ENCODE measurements at places on chromosomes 4 and X.

GRCh38 chr4:1375051-1375721, 28.2 kb downstream of the UVSSA start:
- DNase-seq, result no peak

DNA sequence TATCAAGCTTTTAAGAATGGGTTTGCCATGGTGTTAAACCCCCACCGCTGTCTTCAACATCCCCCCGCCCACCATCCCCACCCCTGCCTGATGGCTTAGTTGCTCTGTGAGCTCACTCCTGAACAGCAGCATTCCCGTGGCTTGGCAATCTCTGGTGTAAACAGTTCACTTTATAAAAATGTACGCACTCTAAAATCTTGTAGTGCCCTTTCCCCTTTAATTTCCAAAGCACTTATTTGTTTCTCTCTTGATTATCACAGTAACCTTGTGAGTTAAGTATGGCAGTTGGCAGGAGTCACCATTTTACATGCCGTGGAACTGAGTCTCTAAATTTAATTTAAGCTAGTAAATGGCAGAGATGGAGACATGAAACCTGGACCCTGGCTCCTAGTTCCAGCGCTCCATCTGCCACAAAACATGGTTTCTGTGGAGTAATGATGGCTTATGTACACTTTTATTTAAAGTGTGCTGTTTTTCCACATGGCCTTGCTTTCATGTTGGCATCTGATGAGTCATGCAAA, 123.1 kb downstream of the AFF1 start:
- no peak for DNase-seq

GRCh38 chr4:139710073-139710472, 44.5 kb downstream of the MGST2 start:
- no peak for DNase-seq

- no peak for DNase-seq
These were observed 74.9 kb downstream of the NSG1 start for GRCh38 chr4:4461850-4462249.

DNA sequence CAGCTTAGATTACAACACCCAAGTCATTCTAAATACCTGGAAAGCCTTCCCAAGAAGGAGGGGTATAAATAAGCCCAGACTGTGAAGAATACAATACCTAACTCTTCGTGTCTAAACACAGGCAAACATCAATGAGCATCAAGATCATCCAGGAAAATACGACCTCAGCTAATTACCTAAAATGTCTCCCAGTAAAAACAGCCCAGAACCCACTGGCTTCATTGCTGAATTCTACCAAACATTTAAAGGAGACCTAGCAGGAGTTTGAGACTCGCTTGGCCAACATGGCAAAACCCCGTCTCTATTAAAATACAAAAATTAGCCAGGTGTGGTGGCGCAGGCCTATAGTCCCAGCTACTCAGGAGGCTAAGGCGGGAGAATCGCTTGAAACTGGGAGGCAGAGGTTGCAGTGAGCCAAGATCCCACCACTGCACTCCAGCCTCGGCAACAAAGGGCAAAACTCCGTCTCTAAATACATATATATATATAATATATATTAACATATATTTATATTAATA, 19.1 kb upstream of the HSFX4 start:
- DNase-seq, result no peak

GRCh38 chrX:135531813-135532212, 11.4 kb downstream of the INTS6L start:
- no peak for DNase-seq

DNA sequence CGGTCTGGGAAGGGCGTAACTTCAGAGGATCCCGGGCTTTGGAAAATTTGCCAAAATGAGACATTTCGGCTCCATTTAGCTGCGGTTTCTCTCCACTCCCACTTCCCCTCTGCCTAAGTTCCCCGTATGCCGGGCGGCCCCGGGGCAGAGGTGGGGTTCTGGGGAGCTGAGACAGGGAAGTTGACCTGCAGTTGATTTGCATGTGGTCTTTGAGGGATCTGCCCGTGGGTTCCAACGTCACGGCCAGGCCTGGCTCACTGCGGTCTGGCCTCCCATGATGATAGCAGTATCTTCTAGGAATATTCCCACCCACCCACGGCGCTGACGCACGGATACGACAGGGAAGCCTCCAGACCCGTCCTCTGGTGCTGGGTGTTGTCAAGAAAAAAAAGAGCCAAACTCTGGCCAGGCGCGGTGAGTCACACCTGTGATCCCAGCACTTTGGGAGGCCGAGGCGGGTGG, 27.3 kb upstream of the CRLF2 start:
- DNase-seq, result no peak

- DNase-seq, result no peak
These were observed 520.3 kb downstream of the ARAP2 start for GRCh38 chr4:35723973-35724372.

- DNase-seq, result peak; percentile 33
These were observed 19.7 kb upstream of the PRPS2 start for GRCh38 chrX:12771445-12772069.

GRCh38 chrX:46910415-46910814, 1.8 kb upstream of the JADE3 start:
- no peak for DNase-seq

DNA sequence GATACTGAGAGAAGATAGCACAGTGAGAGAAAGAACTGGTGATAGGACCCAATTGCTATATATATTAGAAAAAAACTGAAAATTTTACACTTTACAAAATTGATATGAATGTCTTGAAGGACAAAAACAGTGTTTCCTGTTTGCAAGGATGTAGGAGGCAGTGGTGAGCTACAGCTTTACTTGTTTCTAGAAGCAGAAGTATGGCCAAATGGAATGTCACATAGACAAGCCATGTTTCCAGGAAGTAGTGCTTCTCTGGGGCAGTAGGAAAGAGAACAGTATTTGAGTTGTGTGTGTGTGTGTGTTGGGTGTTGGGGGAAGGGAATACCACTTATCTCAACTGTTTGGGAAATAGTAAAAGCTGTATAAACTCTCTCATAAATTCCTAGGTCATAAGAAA, 60.9 kb upstream of the IBSP start:
- no peak for DNase-seq

DNA sequence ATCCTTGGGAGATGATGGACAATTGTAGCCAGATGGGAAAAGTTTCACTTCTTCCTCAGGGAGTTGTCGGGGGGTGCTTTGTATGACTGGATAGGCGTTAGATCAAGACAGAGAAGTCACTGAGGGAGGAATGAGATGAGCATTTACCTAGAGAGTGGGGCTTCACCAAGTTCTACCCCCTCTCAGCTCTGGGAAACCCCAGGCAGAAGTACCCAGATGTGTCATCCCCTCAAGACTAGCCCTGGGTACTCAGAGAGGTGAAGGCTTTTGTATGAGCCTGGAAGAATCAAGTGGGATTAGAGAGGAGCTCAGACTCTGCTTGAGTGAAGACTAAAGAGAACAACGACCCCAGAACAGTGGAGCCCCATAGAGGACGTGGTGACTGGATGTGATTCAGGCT, 1.9 kb downstream of the MAGEB1 start:
- no peak for DNase-seq

GRCh38 chr4:188665491-188666457, 526.5 kb downstream of the TRIML1 start:
- no peak for DNase-seq

GRCh38 chr4:8039290-8039689, 99.6 kb upstream of the AFAP1 start:
- DNase-seq, result no peak

GRCh38 chr4:24497221-24497620, 87.1 kb downstream of the DHX15 start:
- no peak for DNase-seq

- DNase-seq, result no peak
These were observed 99.5 kb upstream of the CTSO start for GRCh38 chr4:156053174-156053573.

DNA sequence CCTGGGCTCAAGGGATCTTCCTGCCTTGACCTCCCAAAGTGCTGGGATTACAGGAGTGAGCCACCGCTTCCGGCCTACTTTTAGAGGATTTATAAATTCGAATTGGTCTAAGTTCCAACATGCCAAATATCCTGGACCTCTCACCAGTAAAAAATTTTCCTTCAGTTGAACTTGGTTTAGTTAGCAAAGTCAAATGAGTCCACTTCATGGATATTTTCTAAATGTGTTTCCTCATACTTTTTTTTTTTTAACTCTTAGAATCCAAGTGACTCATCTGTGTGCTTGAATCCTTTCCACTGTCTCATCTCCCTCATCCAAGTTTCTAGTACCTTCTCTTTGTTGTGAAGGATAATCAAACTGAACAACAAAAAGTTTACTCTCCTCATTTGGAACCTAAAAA, 49.7 kb downstream of the RBM47 start:
- DNase-seq, result no peak

DNA sequence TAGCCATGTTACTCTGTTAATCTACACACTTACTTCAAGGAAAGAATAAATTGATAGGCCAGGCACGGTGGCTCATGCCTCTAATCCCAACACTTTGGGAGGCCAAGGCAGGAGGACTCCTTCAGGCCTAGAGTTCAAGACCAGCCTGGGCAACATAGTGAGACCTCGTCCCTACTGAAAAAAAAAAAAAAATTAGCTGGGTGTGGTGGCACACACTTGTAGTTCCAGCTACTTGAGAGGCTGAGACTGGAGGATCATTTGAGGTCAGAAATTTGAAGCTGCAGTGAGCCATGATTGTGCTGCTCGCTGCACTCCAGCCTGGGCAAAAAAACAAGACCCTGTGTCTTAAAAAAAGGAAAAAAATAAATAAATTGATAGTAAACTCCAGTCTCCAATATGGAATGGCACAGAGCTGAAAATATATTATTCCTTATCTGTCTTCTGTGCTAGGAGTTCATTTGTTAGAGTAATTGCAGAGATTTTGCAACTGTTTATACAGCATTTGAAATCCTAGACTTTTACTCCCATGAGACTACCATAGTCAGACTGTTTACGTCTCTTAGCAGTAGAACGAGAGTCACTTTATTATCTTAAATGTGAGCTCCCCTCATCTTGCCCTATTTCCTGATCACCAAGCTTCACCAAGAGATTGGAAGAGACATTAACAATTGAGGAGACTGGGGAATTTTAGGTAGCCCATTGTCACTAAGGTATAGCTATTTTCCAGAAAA, 18.8 kb upstream of the TMEM131L start:
- DNase-seq, result no peak

DNA sequence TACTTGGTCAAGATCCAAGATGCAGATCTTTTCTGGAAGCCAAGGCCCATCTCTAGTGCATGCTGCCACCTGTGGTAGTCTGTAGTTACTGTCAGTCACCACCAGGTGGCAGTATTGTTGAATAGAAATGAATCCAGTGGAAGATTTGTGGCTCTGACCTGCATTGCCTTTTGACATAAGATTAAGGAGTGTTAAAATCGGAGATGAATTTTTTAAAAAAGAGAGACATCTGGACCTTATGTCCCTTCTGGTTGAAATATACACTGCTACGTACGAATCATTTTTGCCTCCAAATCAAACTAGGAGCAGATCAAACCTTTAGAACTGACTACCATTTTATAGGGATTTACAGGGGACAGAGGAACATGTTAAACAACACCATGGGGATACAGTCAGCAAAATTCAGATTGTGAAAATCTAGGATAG, 46.9 kb upstream of the RHOH start:
- peak; percentile 56 for DNase-seq

DNA sequence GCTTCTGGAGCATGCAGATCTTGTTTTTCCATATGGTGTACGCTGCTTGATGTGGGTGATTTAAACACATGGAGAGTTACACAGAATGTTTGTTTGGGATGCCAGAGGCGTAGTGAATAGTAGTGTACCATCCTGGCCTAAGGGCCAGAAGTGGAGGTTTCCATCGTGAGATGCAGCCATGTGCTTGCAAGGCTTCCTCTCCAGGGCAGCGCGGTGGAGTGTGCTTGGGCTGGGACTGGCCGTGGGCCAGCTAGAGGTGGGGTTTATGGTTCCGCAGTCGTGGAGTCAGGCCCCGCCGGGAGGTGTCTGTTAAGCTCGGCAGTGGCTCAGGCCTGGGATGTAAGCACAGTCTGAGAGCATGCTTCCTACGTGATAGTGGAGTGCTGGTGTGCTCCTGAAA, 14.0 kb downstream of the STOX2 start:
- no peak for DNase-seq

- no peak for DNase-seq
These were observed 80.0 kb downstream of the GLRA3 start for GRCh38 chr4:174749091-174749490.

GRCh38 chr4:162981823-162982222, 184.9 kb downstream of the NAF1 start:
- no peak for DNase-seq

DNA sequence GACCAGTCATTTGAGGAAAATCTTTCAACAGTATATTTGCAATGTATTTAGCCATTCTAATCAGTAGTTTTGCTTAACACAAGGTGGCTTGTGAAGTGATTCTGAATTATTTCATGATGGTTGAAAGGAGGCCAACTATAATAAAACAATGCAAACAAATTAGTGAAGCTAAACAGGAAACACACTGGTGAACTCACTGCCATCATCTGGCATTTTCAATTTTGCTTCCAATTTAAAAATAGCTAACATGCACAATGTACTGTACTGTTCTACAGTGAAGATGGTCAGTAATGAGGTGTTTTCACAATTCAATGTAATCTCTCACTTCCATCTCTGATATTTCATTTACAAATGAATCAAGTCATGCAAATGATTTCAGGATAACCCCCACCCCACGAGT, 31.1 kb downstream of the PGRMC2 start:
- no peak for DNase-seq

- DNase-seq, result no peak
These were observed 180.7 kb downstream of the GASK1B start for GRCh38 chr4:157992038-157992705.

GRCh38 chrX:13077168-13077567, 32.7 kb upstream of the FAM9C start:
- DNase-seq, result no peak

DNA sequence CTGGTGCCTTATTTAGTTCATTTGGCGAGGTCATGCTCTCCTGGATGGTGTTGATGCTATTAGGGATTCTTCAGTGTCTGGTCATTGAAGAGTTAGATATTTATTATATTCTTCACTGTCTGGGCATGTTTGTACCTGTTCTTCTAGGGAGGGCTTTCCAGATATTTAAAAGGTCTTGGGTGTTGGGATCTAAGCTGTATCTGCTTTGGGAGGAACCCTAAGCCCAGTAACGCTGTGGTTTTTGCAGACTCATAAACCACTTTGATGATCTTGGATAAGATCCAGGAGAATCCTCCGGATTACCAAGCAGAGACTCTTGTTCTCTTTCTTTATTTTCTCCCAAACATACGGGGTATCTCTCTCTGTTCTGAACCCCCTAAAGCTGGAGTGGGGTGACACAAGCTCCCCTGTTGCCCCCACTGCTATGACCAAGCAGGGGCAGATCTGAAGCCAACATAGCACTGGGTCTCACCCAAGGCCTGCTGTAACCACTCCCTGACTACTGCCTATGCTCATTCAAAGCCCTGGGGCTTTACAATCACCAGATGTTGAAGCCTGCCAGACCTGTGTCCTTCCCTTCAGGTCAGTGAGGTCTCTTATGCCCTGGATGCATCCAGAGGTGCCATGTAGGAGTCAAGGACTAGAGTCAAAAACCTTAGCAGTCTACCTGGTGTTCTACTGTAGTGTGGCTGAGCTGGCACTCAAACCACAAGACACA, 187.6 kb downstream of the GUCY2F start:
- no peak for DNase-seq

Measured in activated naive CD8-positive, alpha-beta T cell treated with anti-CD3 and anti-CD28 coated beads, Interleukin-2, amount 50 U/mL, for 16 hours (primary cell).